ENCODE measurements at places on chromosomes 4 and X.
A peak's percentile ranks its signal among the peaks of the same experiment; 100 is the strongest.

GRCh38 chr4:101941816-101942358 lies 151.4 kb downstream of the BANK1 start:
- DNase-seq = no peak

GRCh38 chr4:68272380-68272779 lies 26.9 kb upstream of the TMPRSS11B start:
- DNase-seq = no peak

GRCh38 chr4:137638934-137639333 lies 106.6 kb upstream of the PCDH18 start:
- no peak for DNase-seq

DNA sequence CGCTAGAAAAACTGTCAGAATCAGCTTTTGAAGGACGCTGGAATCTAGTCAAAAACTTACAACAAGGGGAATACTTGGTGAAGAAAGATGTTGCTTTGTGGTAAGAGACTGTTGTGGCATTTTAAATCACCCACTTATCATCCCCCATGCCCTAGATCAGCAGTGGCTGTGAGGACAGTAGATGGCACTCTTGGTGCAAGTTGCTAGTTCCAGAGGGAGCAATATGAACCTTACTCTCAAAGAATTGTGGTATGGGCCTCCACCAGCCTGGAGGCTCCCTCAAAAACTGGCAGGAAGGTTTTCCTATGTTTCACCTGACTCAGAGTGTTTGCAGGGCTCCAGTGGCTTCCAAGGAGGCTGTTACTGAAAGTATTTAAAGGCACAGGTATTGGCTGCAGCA lies 37.7 kb upstream of the SLC16A2 start:
- no peak for DNase-seq

DNA sequence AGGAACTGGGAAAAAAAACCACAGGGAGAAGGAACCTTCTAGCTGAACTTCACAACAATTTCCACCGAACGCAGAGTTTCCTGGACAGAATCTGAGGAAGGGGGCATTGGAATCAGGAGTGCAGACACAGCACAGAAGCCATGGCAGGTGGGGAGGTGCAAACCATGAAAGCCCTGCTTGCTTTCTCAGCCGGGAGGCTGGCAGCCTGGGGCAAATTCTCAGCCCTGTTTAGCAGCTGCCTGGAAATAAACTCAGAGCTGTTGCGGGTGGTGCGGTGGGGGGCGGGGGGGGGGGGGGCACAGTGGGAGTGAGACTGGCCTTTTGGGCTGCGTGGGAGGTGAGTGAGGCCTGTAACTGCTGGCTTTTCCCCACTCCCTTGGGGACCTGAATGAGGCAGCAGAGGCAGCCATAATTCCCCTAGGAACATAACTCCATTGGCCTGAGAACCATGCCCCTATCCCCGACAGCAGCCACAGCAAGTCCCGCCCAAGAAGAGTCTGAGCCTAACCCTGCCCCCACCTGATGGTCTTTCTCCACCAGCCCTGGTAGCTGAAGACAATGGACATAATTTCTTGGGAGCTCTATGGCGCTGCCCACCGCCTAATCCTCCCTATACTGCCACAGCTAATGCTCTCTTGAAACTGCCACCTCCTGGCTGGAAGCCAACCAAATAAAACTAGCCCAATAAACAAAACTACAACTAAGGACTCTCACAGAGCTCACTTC lies 176.3 kb downstream of the FAM13A start:
- no peak for DNase-seq

DNA sequence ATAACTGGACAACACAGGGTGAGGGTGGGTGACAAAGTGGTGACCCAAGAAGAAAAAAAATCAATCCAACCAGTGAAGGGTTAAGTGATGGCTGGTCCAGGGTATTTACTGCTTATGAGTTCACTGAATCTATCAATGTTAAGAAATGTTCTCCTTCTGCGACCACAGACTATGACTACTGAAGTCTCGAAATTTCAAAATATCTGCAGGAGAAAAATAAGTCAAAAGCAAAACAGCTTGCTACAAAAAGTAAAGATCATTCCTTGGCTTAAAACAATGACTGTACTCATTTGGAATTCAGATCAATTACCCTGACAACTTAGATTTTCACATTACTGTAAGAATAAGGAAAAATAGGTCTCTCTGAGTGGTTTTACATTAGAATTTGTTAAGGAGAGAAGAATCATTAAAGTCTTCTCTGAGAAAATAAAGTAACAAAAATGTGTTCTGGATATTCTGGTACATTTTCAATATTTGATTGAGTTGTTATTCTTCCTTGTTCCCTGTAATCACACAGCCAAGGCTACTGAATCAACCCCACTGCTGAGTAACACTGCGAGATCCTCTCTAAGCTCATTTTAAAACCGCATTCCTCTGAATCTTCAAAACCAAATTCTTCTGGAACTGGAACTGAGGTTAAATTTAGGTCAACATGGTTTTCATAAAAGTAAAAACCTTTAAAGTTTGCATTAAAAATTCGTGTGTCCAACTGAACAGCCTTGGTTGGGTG lies 22.7 kb downstream of the SMPX start:
- DNase-seq = no peak

DNA sequence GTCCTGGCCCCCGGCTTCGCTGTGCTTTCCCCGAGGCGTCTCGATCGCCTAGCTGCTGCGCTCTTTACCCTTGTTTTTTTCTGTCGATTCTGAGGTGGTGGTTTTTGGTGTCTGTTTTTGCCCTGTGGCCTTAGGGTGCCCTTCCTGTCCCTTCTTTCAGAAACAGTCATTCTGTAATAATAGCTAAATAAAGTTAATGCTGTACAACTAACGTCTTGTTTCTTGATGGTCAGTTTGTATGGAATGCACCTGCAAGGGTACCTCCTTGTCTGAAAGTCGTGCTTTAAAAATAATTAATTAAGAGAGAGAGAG lies 686 bp downstream of the FIP1L1 start:
- DNase-seq = no peak

DNA sequence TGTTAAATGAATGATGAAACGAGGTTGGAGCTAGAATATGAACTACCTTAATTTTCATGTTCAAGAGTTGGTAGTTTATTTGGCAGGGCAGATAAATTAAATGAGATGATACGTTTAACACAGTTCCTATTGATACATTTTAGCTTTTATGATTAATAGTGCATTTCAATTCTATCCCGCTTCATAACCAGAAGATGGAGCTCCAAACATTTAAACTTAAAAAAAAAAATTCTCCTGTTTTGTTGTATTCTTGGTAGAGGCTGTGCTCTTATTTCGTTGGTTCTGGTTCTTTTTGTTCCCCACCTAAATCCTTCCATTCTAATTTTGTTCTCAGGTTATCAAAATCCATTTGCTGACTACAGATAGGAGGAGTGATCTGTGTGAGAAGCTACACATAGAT lies 71.8 kb upstream of the PTPN13 start:
- DNase-seq = no peak

DNA sequence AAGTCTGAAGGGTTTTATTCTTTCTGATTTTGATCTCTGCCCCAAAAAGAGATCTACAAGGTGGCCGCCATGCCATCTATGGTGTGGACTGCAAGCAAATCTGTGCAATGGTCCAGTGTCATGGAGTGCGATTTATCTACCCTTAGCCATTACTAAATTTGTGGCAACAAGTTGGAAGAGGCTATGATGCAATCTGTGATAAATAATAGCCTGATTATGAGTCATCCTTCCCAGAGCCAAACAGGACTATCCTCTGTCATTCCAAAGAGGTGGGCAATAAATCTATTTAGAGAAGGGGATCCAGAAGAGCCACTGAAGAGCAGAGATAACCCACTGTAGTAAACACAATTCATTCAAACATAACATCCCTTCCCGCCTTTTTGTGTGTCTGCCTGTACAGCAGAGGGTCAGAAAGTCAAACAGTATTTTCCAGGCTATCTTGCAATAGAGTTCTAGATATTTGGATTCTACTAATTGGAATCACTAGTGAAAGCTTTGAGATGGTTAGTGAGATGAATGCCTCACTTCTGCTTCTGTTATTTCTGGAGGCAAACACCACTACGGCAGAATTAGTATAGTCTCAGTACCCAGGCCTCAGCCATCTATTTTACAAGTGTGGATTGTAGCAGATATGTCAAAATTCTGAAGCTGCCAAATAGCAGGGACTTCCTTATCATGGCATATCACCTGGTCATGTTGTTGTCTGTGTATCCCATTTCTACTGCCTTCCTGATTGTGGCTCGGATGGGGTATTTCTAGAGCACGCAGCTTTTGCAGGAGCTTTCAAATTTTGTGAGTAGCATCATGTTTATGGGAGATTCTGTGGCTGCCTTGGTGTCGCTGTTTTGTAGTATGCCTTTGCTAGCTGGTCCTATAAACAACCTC lies 192.0 kb downstream of the SMIM20 start:
- no peak for DNase-seq

DNA sequence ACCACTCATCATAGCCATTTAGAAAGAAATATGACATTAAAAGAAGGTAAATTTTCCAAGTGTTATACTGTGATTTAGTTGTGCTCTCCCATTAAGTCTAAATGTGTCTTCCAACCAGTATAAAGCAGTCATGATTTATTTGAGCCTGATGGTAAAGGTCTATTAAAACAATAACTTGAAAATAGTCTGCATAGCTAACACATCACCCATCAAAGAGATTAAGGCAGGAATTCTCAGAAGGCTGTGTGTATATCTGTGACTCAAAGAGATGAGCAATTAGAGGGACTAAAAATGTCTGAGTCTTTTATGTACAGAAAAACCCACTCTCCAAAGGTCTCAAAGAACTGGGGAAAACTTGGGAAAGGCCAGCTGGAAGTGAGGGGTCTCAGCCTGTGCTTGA lies 70.3 kb upstream of the IQCM start:
- no peak for DNase-seq

DNA sequence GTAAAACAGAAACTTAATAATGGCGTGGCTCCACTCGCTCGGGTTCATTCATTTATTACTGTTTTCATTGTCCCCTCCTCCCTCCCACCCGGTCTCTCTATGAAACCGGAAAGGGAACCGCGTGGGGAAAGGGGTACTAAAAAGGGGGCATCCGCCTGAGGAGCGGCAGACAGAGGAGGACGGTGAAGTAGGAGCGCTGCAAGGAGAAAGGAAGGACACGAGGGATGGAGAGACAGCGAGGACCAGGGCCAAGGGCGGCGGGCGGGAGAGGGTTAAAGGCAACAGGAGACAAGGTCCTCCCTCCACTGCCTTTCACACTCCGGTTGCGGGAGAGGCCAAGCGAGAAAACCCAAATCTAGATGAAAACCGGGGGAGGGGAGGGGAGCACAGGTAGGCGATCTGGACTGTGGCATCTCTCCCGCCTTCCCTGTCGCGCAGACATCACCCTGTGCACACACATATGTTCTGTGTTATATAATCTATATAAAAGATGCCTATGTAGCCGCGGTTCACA lies 829 bp downstream of the ELOVL6 start:
- peak; percentile 10 for DNase-seq

DNA sequence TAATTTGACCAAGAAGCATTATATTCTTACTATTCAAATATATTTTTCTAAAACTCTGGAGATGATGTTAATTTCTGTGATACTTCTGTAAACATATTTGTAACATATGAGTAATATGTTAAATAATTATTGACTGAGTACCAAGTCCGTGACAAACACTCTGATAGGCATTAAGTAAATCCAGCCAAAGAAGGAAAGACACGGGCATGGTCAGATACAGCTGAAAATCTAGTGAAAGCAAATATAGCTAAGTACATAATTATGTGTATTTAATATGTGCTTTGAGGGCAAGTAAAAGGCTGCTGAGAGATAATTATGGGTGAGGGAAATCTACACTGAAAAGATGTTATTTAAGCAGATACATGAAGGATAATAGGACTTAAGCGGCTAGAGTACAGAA lies 1263.6 kb upstream of the ADGRL3 start:
- no peak for DNase-seq

All from CD4-positive, alpha-beta T cell treated with Interferon alpha-2 for 1 hour (primary cell).